T-helper 22 cell (primary cell): ENCODE measurements at places on chromosomes 6 and 20.

DNA sequence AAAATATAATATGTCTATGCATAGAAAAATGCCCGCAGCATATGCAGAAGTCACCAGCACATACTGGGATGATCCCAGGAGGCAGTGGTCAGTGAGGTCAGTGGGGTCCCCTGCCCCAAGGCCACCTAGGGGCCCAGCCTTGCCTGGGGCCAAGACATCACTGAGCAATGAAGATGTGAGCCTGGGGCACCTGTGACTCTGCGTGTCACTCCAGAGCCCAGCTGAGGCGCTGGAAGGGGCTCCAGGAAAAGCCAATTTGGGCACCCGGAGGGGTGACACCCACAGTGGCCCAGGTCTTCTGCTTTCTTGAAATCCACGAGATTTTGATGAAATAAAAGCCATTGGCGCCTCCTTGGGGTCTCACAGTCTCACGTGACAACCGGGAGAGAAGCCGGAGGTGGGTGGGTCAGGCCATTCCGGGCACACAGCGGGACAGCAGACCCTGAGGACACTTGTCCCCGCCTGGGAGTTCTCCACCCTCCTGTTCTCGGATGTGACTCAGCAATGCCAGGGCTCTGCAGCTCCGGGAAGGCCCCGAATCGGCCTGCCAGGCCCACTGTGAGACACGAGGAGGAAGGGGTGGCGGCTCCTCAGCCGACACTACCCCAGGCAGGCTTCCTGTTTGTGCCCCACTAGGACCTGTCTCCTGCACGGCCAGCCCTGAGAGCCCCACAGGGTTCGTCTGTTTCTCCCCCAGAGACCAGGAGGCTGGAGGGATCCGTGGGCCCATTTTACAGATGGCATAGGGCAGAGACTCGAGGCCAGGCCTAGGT is 24.4 kb upstream of the SLCO4A1 start:
- DNase-seq: no peak

DNA sequence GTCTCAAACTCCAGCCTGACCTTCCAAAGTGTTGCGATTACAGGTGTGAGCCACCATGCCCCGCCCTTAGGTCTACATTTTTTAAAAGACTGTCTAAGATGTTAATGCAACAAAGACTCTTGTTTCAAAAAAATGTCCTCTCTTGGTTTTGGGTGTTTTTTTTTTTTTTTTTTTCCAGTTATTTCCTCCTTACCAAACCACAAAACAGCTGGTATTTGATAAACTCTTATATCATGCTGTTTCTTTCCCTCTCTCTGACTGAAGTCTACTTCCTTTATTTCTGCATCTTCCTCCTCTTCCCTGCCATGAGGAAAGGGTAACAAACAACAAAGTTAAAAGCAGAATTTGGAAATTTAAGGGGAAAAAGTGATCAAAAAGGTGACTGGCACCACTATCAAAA is 21.2 kb downstream of the STK38 start:
- no peak for DNase-seq

- no peak for DNase-seq
Observed at GRCh38 chr6:17919496-17919895, 67.9 kb downstream of the KIF13A start.

- no peak for DNase-seq
Observed at GRCh38 chr20:2612073-2612472, 40.4 kb upstream of the NOP56 start.
